ENCODE measurements at places on chromosomes 13 and 19.

GRCh38 chr13:106859533-106859904, 291.6 kb upstream of the ARGLU1 start:
- no peak for DNase-seq

GRCh38 chr19:16449330-16449961, 22.3 kb downstream of the EPS15L1 start:
- no peak for DNase-seq

DNA sequence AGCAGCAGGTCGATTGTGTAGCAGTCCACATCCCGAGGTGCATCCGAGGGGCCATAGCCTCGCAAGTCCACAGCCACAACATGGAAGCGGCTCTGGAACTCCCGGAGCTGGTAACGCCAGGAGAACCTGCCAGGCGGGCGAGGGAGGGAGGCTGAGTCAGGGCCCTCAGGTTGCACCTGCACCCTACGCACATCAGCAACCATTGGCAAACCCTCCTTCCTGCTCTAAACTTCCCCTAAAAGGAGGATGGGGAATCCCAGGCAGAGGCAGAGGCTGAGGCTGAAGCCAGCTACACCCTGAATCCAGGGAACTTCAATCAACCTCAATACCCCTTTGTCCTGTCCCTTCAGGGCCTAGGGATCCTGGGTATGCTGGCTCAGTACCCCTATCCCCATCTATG, 977 bp downstream of the EPHX3 start:
- no peak for DNase-seq

DNA sequence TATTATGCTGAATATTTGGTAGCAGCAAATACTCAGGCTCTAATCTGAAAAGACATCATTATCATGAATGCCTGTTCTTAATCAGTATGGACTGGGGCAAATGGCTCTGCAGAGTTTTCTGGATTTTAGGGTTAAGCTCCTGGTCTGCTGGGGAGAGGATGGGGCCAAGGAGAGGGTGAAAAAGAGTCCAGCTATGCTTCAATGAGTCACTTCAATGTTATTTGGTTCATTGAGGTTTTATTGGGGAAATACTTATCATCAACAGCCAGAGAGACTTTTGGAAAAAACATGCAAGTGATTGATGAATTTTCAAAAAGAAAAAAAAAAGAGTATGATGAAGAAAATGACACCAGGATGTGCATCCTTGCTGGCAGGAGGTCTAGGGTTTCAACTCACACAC, 278.3 kb downstream of the UQCRFS1 start:
- peak; percentile 71 for DNase-seq

- DNase-seq, result peak; percentile 94
These were observed 49.0 kb upstream of the FRY start for GRCh38 chr13:31982540-31982939.

DNA sequence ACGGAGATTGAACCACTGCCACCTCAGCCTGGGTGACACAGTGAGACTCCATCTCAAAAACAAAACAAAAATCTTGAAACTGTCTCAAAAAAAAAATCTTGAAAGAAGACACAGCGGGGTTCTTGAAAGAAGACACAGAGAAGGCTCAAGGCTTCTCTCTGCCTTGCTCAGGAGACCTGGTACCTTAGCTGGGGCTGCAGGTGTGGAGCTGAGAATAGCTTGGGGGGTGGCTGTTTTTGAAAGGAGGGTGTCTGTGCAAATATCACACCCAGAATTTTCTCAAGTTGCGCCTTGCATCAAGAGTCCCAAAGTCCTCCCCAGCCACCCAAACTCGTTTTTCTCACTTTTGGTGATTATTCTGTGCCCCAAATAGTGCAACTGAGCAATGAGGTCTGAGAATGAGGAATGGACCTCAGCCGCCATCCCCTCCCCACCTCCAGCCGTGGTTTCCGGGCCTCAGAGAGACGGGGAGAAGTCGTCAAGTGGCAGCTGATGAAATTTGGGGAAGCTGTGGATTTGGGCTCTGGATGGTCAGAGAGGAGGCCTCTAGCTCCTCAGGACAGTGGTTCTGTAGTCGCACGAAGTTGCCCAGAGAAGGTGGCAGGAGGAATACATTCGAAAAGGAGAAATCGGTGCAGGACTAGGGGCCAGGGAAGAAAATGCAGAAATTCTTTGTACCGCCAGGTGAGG, 8.8 kb downstream of the S1PR2 start:
- DNase-seq, result no peak

DNA sequence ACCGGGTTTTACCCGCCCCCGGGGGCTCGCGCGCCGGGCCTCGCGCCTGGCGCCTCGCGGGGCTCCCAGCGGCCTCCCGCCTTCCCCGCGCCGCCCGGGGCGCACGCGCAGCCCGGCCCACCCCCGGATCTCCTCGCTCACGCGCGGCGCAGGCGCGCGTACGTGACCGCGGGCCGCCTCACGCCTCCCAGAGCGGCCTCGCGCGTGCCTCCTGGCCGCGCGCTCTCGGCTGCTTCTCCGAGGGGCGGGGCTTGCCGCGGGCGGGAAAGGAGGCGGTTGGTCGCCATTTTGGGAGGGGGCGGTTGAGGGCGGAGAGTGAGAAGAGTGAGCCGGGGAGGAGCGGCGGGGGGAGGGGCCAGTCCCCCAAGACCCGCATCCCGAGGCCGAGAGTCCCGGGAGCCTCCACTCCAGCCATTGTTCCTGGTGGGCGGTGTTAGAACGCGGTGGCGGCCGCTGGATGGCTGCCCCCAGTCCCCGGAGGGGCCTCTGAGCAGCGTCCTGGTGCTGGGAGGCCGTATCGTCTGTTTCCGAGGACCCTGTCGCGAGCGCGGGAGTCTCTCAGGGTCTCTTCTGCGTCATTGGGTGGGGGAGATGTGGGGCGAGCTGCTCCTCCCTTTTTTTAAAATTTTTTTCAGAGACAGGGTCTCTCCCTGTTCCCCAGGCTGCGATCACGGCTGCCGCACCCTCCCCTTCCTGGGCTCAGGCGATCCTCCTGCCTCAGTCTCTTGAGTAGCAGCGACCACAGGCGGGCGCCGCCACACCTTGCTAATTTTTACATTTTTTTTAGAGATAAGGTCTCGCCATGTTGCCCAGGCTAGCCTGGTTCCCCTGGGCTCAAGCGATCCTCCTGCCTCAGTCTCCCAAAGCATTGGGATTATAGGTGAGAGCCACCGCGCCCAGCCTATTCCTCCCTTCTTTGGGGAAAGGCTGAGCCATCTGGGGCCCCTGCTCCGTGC, at the start of gene ZNF541:
Gene ZNF541, minus strand, starts transcription at position 78 of the 956 bp plus-strand sequence. CDS start 17,292 bp downstream, outside the sequence.
- DNase-seq, result peak; percentile 45

DNA sequence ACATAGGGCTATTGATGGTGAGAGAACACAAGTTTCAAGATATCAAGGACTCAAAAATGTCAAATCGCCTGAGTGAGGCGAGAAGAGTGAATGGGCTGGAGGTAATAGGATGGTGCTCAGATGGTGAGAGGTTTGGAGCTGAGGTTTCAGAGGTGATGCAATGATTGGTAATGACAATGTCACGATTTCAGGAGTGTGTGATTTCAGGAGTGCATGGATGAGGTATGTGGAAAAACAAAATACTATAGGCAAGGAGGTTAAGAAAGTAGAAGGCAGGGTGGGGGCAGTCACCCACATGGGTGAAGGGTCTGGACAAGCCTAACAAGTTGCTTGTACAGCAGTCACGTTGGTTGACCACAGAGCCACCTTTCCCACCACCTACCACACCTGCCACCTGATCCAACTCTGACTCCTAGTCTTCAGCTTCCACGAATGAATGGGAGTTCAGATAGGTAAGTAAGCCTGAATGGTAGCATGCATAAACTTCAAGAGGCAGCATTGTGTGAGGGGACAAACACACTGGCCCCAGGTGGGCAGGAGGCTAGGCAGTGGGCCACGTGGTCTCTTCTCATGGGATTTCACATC, 71.5 kb downstream of the RUBCNL start:
- DNase-seq, result no peak

DNA sequence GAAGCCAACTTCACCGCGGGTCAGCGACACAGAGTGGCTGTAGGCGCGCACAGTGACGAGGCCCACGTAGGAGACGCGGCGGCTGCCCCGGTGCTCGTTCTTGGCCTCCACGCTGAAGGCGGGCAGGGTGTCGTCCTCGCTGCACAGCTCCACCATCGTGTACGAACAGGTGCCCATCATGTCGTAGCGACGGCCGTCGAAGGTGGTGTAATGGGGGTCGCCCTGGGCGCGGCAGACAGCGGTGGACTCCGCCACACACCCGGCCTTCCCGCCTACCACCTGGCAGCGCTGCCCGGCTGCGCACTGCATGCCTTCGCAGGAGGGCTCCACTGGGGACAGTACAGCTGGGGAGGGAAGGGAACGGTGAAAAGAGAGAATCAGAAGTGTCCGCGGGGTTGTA, 10.0 kb downstream of the FCGBP start:
- DNase-seq, result no peak

- DNase-seq, result peak; percentile 55
These were observed 39.3 kb downstream of the LMO7 start for GRCh38 chr13:75675421-75675820.

DNA sequence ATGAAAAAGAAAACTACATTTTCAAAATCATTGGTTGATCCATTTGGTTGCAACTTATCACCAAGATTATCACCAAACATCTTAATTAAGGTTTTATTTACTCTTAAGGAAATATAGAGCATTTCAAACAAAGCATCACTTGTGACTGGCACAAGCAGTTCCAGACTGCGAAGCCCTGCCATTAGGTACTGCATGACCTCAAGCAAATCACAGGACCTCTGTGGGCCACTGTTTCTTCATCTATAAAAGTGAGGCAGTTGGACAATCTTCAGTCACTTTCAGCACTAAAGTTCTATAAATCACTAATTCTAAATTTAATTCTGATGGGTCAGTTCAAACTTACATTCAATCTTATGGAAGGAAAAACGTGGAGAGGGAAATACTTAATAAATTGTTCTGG, 2.0 kb downstream of the ELF1 start:
- no peak for DNase-seq

GRCh38 chr13:95440441-95441088, 112.0 kb upstream of the CLDN10 start:
- DNase-seq, result no peak

- peak; percentile 81 for DNase-seq
These were observed 31.5 kb downstream of the COL4A2 start for GRCh38 chr13:110338441-110339101.

GRCh38 chr13:78085434-78086225, 167.0 kb upstream of the EDNRB start:
- no peak for DNase-seq

GRCh38 chr19:11247391-11247790, 8.0 kb downstream of the ANGPTL8 start:
- DNase-seq, result no peak

- DNase-seq, result no peak
These were observed 12.0 kb upstream of the KCNC3 start for GRCh38 chr19:50341091-50341564.

DNA sequence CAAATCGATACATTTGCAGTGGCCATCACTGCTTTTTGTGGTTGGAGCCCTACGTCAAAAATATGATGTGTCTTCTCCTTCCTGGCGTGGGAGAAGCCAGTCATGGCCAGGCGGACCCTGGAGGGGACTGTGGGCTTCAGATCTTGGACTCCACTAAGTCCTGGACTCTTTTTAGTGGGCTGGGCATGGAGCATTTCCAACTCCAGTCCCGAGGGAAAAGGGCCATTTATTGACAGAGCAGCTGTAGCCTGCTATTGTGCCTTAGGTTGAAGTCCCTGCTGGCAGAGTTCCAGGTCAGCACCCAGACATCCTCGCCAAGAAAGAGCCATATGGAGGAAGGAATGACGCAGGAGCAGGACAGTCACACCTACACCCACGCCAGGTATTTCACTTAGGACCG, 179.2 kb upstream of the ZNF507 start:
- no peak for DNase-seq

DNA sequence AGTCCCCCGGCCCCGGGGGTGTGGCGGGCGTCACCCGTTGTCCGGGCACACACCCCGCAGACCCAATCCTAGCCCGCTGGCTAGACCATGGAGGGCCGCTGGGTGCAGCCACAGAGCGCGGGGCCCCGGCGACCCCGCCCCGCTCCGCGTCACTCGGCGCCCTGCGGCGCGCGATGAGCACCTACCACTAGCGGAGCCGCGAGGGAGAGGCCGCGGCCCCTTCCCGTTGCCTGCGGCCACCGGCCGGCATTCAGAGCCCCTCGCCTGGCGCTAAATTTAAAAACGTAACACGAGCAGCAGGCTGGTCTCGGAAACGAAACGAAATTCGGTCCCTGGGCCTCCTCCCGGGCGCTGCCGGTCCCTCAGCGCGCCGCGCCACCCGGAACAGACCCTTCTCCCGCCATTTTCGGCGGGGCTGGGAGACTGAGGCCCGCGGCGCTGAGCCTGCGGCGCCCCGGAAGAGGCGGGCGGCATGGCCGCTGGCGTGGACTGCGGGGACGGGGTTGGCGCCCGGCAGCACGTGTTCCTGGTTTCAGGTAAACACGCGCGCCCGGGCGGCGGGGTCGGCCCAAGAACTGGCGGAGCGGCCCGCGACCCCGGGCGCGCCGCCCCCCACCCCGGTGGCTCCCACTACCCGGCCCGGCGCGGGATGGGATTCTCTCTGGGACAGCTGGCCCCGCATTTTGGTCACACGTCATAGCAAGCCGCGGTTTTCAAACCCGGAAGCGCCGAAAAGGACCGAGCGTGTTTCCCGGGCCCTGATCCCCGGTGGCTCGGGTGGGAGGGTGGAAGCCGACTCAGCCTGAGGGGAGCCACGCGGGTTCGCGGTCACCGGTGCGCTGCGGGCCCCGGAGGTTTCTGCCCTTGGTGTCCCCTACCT, at the start of gene RNASEH2B:
Gene RNASEH2B, plus strand, starts transcription at position 187 of the 880 bp plus-strand sequence. Its CDS starts 286 bp downstream, at position 473.
- peak; percentile 41 for DNase-seq

Data from AG10803 (cell line).